Kidney (tissue), 22 donors: ENCODE measurements at places on chromosomes 11 and 22. TPM values are rescaled to one million over a fixed set of nuclear protein-coding genes. Genes with fewer than 3 reads are reported as not detected.
A peak's percentile ranks its signal among the peaks of the same experiment; 100 is the strongest.

The TRIM34 gene
- polyA plus RNA-seq: 5.9 TPM

The VSTM5 gene
- 1.8 TPM for polyA plus RNA-seq

The ALX4 gene
- polyA plus RNA-seq: 0.09 TPM

The CATSPERZ gene
- polyA plus RNA-seq: not detected

The MRGPRD gene
- polyA plus RNA-seq: not detected

The MPZL3 gene
- polyA plus RNA-seq: 1.7 TPM

The OR5P2 gene
- not detected for polyA plus RNA-seq

The TXN2 gene
- polyA plus RNA-seq: 194 TPM

The OR51I1 gene
- not detected for polyA plus RNA-seq

GRCh38 chr11:113267493-113267892 is 46.9 kb upstream of the TTC12 start:
- no peak for DNase-seq

DNA sequence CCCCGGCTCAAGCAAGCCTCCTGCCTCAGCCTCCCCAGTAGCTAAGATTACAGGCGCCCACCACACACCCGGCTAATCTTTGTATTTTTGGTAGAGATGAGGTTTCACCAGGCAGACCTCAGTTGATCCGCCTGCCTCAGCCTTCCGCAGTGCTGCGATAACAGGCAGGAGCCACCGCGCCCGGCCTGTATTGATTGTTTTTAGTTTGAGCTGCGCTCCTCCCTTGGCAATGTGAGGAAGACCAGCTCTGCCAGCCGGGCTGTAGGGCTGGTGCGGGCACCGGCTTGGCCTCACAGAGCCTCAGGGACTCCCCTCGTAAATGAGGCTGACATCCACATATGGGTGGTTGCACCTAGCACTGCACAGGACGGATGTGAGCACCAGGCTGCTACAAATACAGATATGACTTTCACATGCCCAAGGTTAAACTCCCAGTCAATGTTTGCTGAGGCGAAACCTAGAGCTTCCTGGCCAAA is 7.5 kb upstream of the SLC2A11 start:
- DNase-seq: peak; percentile 76

GRCh38 chr11:134838708-134839107 is 426.7 kb upstream of the B3GAT1 start:
- no peak for DNase-seq

DNA sequence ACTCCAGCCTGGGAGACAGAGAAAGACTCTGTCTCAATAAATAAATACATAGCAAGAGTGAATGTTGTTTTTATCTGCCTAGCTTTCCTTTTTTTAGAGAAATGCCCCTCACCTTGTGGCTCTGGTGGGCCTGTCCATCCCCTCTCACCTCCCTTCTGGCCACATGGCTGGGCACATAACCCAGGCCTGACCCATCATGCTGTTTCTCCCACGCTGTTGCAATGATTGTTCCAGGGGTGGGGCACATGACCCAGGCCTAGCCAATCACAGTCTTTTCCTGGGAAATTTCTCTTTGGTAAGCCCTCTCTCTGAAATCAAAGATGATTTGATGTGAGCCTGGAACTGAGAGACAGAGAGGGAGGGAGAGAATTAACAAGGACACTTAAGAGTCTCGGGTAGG is 5.5 kb upstream of the CYTH4 start:
- no peak for DNase-seq

DNA sequence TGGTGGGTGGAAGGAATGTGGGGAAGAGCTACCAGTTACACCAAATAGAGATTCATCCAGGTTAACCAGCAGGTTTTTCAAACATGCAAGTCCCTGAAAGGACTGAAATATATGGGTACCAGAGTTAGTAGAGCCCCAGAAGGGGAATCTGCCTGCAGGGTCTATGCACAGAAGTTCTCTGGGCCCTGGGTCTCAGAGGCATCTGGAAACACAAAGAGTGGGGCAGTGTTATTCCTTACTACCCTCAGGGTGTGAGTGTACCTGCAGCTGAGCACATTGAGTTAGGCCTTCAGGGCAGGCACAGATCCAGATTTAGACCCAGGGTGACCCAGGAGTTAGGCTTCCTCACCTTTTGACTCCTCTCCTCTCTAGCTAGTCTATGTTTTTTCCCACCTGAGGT is 43.9 kb upstream of the SWAP70 start:
- DNase-seq: no peak

- DNase-seq: no peak
Measured at GRCh38 chr11:69912911-69913451, 93.8 kb upstream of the FGF3 start.

DNA sequence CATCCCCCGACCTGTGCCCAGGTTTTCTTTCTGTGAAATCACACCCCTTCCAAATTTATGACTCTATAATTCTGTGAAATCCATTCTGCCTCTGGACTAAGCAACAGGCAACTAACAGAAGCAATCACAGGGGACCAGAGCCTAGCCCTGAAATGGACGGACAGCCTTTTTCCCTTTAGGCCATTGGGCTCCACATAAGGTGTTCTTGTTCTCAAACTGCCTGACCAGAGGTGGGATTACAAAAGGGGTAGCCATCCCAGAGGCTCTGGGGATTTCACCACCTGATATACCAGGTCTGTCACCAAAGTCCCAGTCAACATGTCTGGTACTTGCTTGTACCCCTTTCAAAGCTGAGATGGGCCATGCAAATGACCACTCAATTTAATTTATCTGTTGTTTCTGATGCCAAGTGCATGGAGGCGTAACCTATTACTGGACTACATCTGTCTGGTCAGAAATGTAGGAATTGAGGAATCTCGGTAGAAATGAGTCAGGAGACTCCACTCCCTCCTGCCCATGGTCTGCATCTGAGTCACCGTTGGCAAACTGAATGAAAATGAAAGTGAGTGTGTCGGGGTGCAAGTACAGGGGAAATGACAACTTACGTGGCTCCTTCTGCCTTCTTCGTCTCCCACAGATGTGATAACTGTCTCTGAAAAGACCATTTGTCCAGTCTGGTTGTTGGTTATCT is 10.2 kb downstream of the DKK3 start:
- no peak for DNase-seq

DNA sequence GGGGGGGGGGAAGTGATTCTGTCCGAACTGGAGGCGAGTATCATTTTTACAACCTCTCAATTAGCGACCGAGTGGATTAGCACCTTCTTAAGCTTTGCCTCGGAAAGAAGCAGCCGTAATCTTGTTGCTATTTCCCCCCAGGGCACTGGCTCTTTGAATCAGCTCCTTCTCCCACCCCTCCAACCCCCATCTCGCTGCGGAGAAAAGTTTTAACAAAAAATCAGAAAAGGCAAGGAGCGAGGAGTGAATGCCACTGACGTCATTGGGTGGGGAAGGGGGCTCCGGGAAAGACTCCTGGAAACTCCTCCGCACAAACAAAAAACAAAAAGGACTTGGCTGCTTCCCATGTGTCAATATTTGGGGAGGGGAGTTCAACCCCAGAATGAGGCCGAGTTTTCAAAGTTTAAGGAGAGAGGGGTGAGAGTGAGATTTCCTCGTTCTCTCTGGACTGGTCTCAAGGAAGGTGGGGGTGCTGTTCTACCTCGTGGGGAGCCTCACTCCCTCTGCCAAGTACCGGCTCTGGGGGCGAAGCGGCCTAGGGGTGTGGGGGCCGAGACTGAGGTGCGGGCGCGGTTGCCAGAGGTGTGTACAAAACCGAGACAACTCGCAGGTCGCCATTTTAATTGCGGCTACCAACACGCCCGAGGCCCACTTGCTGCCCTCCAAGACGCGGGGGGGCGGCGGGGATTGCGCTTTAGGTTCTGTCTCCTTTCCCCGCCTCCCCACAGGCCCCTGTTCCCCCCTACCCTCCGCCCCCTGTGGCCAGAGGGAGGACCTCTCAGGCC is 2.5 kb upstream of the PAX6 start:
- DNase-seq: peak; percentile 51

DNA sequence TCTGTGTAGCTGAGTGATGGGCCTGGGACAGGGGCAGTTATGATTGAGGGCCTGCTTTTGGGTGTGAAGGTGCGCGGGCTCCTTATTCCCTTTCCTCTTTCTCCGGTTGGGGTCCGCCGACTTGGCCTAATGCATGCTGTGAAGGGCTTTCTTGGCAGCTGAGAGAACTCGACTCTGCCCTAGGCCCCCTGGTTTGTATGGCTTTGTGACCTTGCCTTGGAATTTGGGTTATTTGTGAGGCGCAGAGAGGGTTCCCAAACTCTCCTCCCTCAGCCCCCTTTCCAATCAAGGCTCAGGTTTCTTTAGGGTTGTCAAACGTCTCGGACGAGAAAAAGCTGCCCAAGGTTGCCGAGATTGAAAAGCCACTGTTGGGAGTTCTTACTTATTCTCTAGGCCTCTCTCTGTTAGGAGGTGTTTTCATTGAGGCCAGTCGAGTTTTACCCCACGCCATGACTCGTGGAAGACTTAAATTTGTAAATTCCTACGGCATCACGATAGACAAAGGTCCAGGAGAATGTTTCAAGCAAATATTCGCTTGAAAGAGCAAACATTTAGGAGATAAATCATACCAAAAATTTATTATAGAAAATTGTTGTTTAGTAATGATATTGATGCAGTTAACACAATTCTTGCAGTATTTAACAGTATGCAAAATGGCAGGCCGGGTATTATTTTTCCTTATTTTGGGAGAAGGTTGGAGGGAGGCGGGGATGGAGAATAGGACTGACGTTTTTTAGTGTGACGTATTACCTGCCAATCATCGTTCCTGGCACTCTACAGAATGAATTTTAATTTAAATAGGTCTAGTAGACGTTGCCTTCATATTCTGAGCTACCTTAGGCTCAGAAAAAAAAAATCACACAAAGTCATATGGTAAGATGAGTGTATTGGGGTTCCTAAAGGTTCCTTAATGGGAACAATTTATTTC is 689 bp downstream of the PDHX start:
- no peak for DNase-seq

GRCh38 chr11:60307507-60308195 is 19.4 kb upstream of the MS4A6E start:
- DNase-seq: no peak

- DNase-seq: peak; percentile 64
Measured at GRCh38 chr11:69525516-69526452, 44.3 kb downstream of the LINC01488 start.

- DNase-seq: peak; percentile 48
Measured at GRCh38 chr11:105609341-105609781, 512 bp upstream of the GRIA4 start.

DNA sequence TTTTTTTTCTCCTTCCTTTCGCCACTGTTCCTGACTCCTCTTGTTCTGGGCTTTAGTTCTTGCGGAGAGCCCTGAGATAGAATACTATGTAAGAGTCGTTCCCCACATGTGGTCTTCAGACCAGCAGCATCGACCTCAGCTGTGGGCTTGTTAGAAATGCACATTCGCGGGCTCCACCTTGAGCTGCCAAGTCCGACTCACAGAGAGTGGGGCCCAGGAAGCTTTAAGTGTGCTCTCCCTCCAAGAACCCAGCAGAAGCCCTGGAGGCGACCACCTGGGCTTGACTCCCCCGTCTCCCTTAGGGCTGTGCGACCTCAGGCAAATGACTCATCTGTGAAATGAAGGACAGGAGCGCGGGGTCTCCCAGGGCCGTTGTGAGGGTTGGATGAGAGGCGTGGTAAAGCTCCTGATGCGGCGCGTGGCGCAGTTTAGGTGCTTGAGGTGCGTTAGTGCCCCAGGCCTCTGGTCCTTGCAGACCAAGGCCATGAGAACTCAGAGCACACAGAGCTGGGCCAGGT is 18.8 kb downstream of the SAMM50 start:
- no peak for DNase-seq

GRCh38 chr11:60530454-60531100 is 15.4 kb downstream of the MS4A13 start:
- DNase-seq: no peak

DNA sequence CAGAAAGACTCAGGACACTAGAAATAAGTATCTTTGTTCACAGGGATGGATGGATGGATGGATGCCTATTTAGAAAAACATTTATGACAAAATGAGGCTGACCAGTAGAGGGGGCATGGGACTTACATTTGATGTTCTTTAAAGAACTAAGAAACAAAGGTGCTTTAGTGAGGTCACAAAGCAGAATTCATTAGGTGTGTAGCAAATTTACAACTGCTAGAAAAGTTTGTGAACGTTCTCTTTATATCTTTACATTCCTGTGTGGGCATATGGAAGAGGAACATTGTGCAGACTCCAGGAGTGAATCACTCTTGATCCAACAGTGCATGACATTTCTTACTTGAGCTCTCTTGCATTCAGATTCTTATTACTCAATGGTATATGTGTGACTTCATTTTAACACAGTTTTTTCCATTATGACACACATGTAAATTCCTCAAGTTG is 15.8 kb upstream of the SIK2 start:
- peak; percentile 17 for DNase-seq

DNA sequence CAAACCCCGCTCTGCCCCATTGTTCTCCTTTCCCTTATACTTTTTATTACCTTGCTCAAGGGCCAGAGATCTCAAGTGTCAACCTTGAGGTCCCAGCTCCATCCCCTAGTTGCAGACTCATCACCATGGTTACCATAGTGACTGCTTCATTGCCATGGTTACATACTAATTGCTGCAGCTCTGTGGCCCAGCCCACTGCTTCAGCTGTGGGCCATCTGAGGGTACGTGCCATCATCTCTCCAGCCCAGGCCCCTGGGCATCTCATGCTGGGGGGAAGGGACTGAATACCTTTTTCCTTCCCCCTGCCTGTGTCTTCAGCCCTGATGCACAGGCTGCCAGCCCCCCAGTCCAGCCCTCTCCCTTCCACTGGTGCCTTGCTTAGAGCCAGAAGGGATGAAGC is 22.2 kb downstream of the TREH start:
- no peak for DNase-seq

- DNase-seq: no peak
Measured at GRCh38 chr22:31750365-31751284, 693 bp upstream of the PRR14L start.

- no peak for DNase-seq
Measured at GRCh38 chr11:127458561-127458960, 458.0 kb upstream of the KIRREL3 start.

GRCh38 chr11:112388496-112388895 is 127.8 kb upstream of the PLET1 start:
- no peak for DNase-seq

- DNase-seq: no peak
Measured at GRCh38 chr22:33030923-33031525, 27.2 kb downstream of the SYN3 start.

GRCh38 chr11:75562836-75563484 is 907 bp downstream of the SERPINH1 start:
- peak; percentile 86 for DNase-seq

GRCh38 chr11:35011389-35011788 is 95.0 kb downstream of the PDHX start:
- DNase-seq: no peak

GRCh38 chr11:3720997-3721396 is 49.8 kb upstream of the CHRNA10 start:
- DNase-seq: no peak
